CD4-positive, CD25-positive, alpha-beta regulatory T cell (primary cell): ENCODE measurements at places on chromosomes 6 and 20.

DNA sequence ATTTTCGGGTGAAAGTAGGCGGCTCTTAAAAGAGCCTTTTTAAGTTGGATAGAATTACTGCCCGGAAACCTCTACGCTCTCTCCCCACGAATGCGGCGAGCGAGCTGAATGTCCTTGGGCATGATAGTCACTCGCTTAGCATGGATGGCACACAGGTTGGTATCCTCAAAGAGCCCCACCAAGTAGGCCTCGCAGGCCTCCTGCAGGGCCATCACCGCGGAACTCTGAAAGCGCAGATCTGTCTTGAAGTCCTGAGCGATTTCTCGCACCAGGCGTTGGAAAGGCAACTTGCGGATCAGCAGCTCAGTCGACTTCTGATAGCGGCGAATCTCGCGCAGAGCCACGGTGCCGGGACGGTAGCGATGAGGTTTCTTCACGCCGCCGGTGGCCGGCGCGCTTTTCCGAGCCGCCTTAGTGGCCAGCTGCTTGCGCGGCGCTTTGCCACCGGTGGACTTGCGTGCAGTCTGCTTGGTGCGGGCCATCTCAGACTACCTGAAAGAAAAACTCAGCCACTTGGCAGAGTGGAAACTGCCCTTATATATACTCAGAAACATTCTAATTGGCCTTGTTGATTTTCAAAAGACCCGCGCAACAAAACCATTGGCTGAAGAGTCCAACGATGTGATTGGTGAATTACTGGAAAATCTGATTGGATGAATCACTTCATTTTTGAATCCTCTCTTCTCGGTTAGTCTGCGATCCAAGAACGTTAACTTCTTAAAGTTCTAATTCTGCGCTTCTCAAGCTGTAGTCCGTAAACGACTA is 93.9 kb upstream of the BTN3A2 start:
- no peaks in the 10 kb centered on the region for H3K27me3 ChIP-seq
- H3K27ac ChIP-seq = peak overlapping the region; percentile 91
- no peaks in the 10 kb centered on the region for H3K36me3 ChIP-seq
- peaks cover 34% of the 10 kb centered on the region for H3K4me1 ChIP-seq
- DNase-seq = peak; percentile 95
- peak overlapping the region; percentile 98 for H3K4me3 ChIP-seq

DNA sequence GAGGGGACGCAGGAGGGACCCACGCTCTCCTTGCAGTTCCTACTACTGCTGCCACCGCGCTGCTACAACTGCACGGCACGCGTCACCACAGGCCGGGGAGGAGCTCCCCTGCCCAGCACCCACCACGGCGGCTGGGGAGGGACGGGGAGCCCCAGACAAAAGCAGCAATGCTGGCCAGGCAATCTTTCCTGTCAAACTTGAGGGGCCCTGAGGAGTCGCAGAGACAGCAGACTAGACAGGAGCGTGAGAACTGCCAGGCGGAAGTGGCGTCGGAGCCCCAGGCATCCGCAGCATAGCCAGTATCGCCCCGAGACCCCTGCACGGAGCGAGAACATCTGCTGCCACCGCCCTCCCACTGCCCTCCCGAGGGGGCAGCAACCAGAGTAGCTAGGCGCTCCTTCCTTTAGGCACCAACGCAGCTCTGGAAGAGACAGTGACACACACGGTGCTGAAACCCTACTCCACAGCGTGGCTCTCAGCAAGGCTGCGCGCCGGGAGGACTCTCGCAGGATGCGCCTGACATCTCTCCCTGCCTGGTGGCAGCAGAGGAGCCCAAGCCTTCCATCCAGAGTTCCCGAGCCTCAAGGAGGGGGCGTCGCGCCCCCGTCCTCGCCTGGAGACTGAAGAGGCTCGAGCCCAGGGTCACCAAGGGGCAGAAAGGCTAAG is 2.2 kb downstream of the TAF4 start:
- no peaks in the 10 kb centered on the region for H3K27me3 ChIP-seq
- DNase-seq = no peak
- H3K4me1 ChIP-seq = peaks cover 53% of the 10 kb centered on the region
- no peaks in the 10 kb centered on the region for H3K36me3 ChIP-seq

GRCh38 chr6:38579010-38579628 is 60.6 kb downstream of the BTBD9 start:
- H3K4me1 ChIP-seq = no peaks in the 10 kb centered on the region
- H3K36me3 ChIP-seq = peaks cover 16% of the 10 kb centered on the region
- H3K27me3 ChIP-seq = no peaks in the 10 kb centered on the region
- no peak overlapping the region for H3K4me3 ChIP-seq
- no peak overlapping the region for H3K27ac ChIP-seq
- no peak for DNase-seq

DNA sequence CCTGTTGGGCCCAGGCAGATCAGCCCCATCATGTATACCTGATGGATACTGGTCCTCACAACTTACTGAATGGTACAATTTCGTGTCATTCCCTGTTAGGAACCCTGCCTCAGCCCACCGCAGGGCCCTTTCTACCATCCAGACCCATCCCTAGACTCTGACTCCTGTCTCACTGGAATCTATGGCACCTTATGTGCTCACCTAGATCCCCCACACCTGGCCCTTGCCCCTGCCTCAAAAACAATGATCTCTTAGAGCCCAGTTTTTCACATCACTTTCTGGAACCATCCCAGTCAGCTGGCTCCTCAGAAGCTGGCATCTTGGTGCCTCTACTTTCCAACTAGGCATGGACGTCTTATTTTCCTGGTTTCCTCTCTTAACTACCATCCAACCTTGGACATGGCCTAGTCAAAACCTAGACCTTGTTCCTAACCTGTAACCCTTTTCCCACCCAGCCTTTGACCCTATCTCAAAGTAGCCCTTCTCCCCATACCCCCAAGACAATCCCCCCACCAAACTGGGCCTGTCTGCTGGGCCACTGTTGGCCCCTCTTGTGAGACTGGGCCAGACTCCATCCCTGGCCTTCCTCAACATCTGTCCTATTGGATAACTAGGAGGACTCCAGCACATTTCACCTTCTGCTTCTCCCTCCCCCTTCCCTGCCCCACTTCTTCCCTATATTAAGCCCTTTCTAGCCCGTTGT is 981 bp downstream of the HM13 start:
- no peaks in the 10 kb centered on the region for H3K27me3 ChIP-seq
- H3K4me3 ChIP-seq = peak overlapping the region; percentile 88
- H3K36me3 ChIP-seq = peaks cover 3% of the 10 kb centered on the region
- H3K4me1 ChIP-seq = peaks cover 41% of the 10 kb centered on the region
- DNase-seq = no peak

GRCh38 chr6:94597487-94597886 is 979.8 kb upstream of the MANEA start:
- H3K36me3 ChIP-seq = no peaks in the 10 kb centered on the region
- no peak overlapping the region for H3K4me3 ChIP-seq
- no peaks in the 10 kb centered on the region for H3K27me3 ChIP-seq
- no peaks in the 10 kb centered on the region for H3K4me1 ChIP-seq
- H3K27ac ChIP-seq = no peak overlapping the region

DNA sequence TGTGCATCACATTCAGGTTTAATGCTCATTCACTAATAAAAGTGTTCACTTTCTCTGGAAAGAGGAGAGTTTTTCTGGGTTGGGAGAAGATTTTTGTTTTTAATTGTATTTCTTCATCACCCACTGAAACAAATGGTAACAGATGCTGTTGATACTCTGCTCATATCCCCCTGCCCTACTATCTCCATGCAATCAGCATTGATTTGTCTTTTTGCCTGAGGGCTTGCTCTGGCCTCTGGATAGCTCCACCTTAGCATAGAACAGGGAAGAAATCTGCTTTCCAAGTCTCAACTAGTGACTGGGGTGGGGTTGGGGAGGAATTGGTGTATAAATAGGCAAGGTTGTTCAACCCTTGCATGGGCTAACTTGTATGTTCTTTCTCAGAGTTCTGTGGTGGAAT is 296.4 kb downstream of the KHDRBS2 start:
- H3K36me3 ChIP-seq = no peaks in the 10 kb centered on the region
- H3K27me3 ChIP-seq = no peaks in the 10 kb centered on the region
- no peak overlapping the region for H3K4me3 ChIP-seq
- no peaks in the 10 kb centered on the region for H3K4me1 ChIP-seq
- no peak for DNase-seq

GRCh38 chr6:53281518-53282215 is 67.1 kb downstream of the ELOVL5 start:
- peak overlapping the region; percentile 46 for H3K4me3 ChIP-seq
- no peaks in the 10 kb centered on the region for H3K27me3 ChIP-seq
- H3K36me3 ChIP-seq = peaks cover 29% of the 10 kb centered on the region
- peak overlapping the region; percentile 24 for H3K27ac ChIP-seq
- H3K4me1 ChIP-seq = peaks cover 62% of the 10 kb centered on the region

GRCh38 chr6:2633736-2634135 is 117.0 kb downstream of the MYLK4 start:
- no peak overlapping the region for H3K4me3 ChIP-seq
- H3K36me3 ChIP-seq = no peaks in the 10 kb centered on the region
- no peak overlapping the region for H3K27ac ChIP-seq
- no peak for DNase-seq
- no peaks in the 10 kb centered on the region for H3K27me3 ChIP-seq

DNA sequence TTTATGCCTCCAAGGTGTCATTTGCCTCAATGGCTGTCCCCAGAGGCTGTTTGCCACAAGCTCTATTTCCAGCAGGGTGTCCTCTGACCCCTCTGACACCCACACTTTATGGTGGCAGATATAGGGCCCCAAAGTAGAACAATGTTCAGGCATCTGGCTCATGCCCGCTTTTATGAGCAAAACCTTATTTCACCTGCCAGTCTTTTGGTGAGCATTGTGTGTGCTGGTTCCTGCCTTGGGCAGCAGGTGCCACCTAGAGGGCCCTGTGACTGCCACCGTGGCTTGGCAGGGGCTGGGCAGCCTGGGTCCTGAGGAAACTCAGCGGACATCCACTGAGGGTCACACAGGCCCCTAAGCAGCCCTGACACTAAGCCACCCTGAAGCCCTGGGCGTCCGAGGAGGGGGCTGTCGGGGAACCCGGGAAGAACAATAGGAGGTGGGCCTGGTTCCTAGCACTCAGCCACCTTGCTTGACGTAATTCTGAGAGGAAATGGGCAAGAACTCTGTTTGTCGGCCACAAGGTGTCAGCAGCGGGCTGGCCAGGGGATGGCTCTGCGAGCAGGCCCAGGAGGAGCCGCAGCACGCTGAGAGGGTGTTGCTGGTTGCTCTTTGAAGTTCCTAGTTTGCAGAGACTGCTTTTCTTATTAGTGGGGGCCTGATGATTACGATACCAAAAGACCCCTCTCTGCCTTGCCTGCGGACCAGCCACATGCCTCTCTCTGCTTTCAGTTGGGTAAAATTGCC is 148.9 kb downstream of the SCML4 start:
- no peak overlapping the region for H3K4me3 ChIP-seq
- H3K4me1 ChIP-seq = peaks cover 8% of the 10 kb centered on the region
- H3K27me3 ChIP-seq = peaks cover 5% of the 10 kb centered on the region
- H3K27ac ChIP-seq = no peak overlapping the region
- peak; percentile 74 for DNase-seq
- no peaks in the 10 kb centered on the region for H3K36me3 ChIP-seq

DNA sequence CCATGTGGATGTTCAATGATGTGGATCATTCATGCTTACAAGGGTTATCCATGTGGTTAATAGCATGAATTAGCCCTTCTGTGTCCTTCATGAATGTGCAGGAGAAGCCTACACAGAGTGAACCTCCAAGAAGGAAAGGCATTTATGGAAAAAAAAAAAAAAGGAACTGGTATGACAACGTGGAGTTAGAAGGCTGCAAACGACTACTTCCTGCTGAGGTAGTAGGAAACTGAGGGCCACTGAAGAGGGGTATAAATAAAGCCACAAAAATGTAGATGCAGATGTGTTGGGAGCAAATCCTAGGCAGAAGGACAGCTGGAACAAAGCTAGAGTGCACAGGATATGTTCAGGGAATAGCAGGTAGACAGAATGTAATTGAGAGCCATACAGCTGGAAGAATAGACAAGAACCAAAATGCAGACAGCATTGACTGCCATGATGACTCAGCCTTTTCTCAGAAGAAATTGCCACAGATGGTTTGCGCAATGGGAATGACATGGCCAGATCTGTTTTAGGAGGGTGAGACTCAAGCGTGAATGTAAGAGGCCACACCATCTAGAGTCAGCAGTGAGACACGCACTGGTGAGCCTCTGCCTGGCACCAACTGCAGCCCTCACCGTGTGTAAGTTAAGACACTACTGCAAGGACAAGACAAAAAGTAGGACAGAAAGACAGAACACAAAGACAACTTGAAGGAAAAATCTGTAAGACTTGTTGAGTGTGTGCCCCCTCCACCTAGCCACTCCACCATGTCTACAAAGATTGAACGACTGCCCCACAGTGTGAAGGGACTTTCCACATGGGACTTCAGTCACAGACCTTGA is 79.8 kb downstream of the KIF13A start:
- H3K36me3 ChIP-seq = no peaks in the 10 kb centered on the region
- no peaks in the 10 kb centered on the region for H3K4me1 ChIP-seq
- DNase-seq = no peak
- no peak overlapping the region for H3K4me3 ChIP-seq

- H3K27me3 ChIP-seq = peaks cover under 1% of the 10 kb centered on the region
- H3K4me1 ChIP-seq = no peaks in the 10 kb centered on the region
- H3K4me3 ChIP-seq = no peak overlapping the region
Measured at GRCh38 chr6:112311950-112312547, 35.1 kb upstream of the RFPL4B start.

GRCh38 chr20:38836991-38837390 is 31.5 kb downstream of the PPP1R16B start:
- no peak overlapping the region for H3K27ac ChIP-seq
- no peak for DNase-seq
- H3K27me3 ChIP-seq = no peaks in the 10 kb centered on the region
- H3K4me1 ChIP-seq = peaks cover 65% of the 10 kb centered on the region

DNA sequence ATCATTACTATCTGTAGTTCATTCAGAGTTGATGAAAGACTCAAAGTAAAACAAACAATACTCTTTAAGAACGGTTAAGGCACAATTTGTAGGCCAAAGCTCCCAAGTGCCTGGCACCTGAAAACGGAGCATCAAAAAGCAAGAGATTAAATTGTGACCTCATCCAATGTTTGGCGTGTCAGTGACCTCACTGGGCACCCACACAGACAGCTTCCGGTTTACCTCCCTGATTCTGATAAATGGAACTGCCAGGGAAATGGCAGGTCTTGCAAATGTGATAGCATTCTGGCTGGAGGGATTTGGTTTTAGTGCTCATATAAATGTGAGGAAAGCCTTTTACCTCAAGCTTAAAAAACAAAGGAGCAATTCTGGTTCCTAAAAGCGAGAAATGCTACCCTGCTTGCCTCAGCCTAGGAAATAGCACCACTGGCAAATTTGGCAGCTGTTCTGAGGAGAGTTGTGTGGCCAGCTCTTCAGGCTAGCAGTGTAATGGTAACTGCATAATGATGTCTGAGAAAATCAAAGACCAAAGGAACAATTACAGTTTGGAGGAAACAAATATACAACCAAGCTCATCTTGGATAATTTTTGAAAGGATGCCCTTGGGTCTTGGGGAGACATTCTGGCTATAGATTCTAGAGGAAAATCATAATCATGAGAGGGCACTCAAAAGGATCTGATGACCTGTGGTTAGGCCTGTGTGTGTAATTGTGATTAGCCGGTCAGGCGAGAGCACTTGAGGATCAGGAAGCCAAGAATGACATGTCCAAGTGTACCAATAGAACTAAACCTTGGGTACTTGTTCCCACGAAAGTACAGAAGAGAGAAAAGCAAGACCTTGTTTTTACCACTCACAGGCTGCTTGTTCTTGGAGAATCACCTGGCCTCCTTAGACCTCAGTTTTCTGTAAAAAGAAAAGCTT is 174.3 kb downstream of the TFAP2B start:
- H3K27me3 ChIP-seq = no peaks in the 10 kb centered on the region
- DNase-seq = no peak
- H3K27ac ChIP-seq = no peak overlapping the region
- H3K4me1 ChIP-seq = no peaks in the 10 kb centered on the region
- H3K4me3 ChIP-seq = no peak overlapping the region

GRCh38 chr20:43789593-43789992 is 62.8 kb upstream of the GTSF1L start:
- H3K4me1 ChIP-seq = no peaks in the 10 kb centered on the region
- no peaks in the 10 kb centered on the region for H3K36me3 ChIP-seq
- DNase-seq = no peak
- H3K27ac ChIP-seq = no peak overlapping the region
- no peak overlapping the region for H3K4me3 ChIP-seq
